Hematopoietic multipotent progenitor cell treated with erythropoietin and hydrocortisone succinate and interleukin-3 and kit ligand, for 6 days (in vitro differentiated cells): ENCODE measurements at places on chromosomes 6 and 20.
A peak's percentile ranks its signal among the peaks of the same experiment; 100 is the strongest.

GRCh38 chr6:110761371-110761770 lies 53.9 kb downstream of the CDK19 start:
- peak; percentile 56 for DNase-seq

GRCh38 chr6:2485116-2485515 lies 239.7 kb upstream of the GMDS start:
- DNase-seq: no peak

DNA sequence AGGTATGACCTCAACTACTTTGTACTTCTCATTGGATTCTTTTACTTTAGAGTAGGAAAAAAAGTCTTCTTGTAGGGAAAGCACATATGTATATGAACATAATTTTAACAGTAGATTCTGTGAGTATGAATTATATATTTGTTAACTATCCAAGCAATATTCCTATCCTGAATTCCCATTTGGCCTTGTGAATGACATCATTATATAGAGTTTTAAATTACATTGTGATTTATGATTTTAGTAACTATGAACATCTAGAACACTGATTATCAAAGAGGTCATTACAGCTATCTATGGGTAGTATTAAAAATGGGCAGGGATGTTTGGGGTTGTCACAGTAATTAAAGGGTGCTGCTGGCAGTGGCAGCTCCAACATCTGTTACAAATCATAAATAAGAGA lies 163.9 kb upstream of the TFAP2D start:
- no peak for DNase-seq

GRCh38 chr6:53520320-53520928 lies 24.5 kb downstream of the GCLC start:
- DNase-seq: no peak

DNA sequence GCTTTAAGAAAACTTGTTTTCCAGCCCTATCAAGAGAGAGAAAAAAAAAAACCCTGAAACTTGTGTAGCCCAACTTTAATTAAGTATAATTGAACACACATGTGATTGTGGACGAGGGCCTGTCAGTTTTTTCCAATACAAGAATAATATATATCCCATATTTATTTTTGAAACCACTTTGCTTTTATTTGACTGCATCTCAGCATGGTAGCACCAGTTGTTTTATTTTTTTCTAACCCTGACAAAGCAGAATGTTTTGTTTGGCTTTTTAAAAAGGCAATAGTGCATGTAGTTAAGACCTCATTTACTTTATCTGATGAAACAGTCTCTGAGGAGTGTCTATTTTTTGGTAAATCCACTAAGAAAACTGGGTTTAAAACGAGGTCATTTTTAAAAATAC lies 257.7 kb downstream of the CDKAL1 start:
- no peak for DNase-seq

- peak; percentile 34 for DNase-seq
Measured at GRCh38 chr6:1611572-1612298, 2.0 kb downstream of the FOXC1 start.

- no peak for DNase-seq
Measured at GRCh38 chr6:144655376-144655775, 370.2 kb downstream of the UTRN start.
